ENCODE measurements at places on chromosomes 13 and 19. TPM values are rescaled to one million over a fixed set of nuclear protein-coding genes. Genes with fewer than 3 reads are reported as not detected.

Gene GAMT
- 13.7 TPM for total RNA-seq

Gene HCST
- not detected for total RNA-seq

Gene UBAC2
- 32.7 TPM for total RNA-seq

Gene OLFM2
- total RNA-seq: not detected

Gene ATP7B
- total RNA-seq: 18.3 TPM

Gene VSIG10L
- 1.2 TPM for total RNA-seq

Gene CBY2
- 2.2 TPM for total RNA-seq

Gene APOC4
- not detected for total RNA-seq
